Cerebellum (tissue), 4 donors: ENCODE measurements at places on chromosomes 2 and 18. TPM values are rescaled to one million over a fixed set of nuclear protein-coding genes. Genes with fewer than 3 reads are reported as not detected.

DNA sequence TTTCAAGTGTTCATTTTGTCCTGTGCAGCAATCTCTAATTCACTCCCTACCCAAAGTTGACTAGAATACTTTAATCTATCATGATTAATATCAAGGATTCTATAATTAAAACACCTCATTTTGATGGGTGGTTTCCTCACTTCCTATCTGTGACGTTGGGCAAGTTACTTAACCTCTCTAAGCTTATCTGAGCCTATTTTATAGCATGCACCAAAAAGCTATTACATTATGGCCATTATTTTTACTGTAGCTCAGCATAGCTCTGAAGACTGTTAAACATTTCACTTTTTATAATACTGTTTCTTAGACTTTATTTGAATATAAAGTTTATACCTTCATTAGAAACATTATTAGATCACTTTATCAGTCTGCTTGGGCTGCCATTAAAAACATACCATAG is 579.6 kb upstream of the NXPH2 start:
- DNase-seq, result no peak

- no peak for DNase-seq
Observed at GRCh38 chr2:197294260-197294659, 16.3 kb downstream of the ANKRD44 start.

GRCh38 chr2:20771299-20771698 is 51.6 kb downstream of the LDAH start:
- DNase-seq, result no peak

GRCh38 chr18:56568986-56569385 is 69.4 kb downstream of the TXNL1 start:
- no peak for DNase-seq

The SERPINB13 gene
- total RNA-seq, result not detected

DNA sequence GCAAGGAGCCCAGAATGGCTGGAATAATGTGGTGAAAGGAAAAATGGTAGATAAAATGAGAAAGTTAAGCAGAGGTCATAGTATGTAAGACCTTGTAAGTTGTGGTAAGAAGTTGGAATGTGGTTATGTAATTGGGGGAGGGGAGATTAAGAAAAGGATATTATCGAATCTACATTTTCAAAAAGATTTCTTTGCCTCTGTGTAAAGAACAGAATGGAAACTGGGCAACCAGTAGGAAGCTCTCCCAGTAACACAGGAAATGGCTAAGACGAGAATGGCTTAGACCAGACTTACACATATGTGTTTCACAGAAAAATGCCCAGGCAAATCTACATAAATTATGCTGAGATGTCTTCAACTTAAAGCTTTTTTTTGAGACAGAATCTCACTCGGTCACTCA is 13.2 kb downstream of the MEMO1 start:
- no peak for DNase-seq
